ENCODE measurements at places on chromosomes 1 and 21. TPM values are rescaled to one million over a fixed set of nuclear protein-coding genes. Genes with fewer than 3 reads are reported as not detected.

GRCh38 chr1:19754482-19754881, 45.2 kb downstream of the TMCO4 start:
- DNase-seq, result no peak

- DNase-seq, result no peak
These were observed 146.0 kb upstream of the KIAA0040 start for GRCh38 chr1:175338387-175339135.

VAMP4 gene
- total RNA-seq, result 3.4 TPM

PMVK gene
- 13.2 TPM for total RNA-seq

DNA sequence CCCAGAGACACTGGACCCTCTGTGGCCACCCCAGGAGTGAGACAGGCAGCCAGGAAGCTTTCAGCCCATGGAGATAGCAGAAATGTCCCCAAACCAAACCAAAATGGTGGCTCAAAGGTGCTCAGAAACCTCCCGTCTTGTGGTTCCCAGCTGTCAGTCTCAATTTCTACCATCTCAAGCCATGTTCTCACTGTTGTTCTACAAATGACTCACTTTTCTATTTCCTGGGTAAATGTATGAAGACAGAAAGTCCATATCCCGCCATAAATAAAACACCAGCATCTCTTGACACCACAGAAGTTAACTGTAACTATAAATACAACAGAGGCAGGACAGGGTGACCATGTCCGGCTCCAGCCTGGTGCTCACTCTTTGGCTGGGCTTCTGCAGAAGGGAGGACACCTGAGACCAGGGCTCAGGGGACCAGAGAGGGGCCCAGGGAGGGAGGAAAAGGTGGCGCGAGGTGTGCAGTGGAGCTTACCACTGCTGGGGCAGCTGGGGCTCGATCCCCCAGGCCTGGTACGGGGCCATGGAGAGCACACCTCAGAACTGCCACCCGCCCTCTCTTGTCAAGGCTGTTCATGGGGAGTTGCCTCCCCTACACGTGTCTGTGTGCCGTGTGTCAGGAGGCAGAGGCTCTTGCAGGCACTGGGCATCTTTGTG, 43.6 kb downstream of the EPHB2 start:
- no peak for DNase-seq

TFAP2E gene
- total RNA-seq, result 1.0 TPM

- no peak for DNase-seq
These were observed 7.3 kb downstream of the PATJ start for GRCh38 chr1:61749574-61749973.

DNA sequence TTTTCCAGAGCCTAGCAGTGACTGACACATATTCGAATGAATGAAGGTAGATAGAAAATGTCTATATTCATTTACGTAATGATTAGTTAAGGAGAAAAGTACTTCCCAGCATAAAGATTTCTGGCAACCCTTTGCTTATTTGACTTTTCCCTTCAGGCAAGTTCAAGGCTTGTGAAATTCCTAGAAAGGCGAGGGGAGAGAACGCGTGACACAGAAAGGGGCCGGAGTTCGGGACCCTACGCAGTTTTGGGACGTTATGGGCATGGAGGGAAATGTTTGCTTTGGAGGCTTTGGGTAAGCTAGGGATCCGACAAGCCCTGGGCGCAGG, 472 bp upstream of the USP25 start:
- DNase-seq, result no peak

GRCh38 chr1:31064111-31064717, 1.3 kb downstream of the PUM1 start:
- DNase-seq, result no peak

ADCY10 gene
- total RNA-seq, result not detected

DNA sequence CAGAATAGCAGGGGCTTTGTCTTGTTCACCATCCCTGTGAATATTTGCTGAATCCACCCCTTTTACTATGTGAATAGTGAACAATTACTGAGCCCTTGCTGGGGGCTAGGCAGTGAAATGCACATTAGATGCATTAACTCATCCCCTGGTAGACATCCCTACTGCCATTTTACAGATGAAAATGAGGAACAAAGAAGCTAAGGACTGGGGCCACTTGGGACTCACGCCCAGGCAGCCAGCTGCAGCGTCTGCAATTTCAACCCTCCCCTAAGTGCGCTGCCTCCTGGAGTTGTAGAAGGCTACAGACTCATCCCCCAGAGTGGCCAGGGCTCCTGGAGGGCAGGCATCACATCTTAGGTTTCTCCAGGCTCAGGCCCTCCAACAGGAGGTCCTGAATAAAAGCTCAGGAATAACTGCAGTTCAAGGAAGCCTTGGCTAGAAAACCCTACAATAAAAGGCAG, 31.6 kb downstream of the CAPZB start:
- DNase-seq, result no peak

DNA sequence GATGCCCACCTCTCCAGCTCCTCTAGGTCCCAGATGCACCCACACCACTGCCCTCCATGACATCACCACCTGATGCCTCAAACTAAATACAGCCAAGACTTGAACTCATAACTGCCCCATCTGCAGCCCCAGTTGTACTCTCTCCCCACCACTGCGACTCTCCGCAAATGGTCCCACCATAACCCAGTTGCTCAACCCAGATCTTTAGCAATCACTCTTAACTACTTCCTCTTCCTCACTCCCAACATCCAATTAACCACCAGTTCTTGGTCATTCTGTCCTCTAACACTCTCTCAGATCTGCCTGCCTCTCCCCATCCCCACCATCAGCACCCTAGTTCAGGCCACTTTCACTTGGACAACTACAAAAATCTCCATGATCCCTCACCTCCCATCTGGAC, 36.8 kb upstream of the PLA2G2C start:
- no peak for DNase-seq

LCE1C gene
- total RNA-seq, result not detected

GUCA2A gene
- not detected for total RNA-seq

OR6N1 gene
- not detected for total RNA-seq

DNA sequence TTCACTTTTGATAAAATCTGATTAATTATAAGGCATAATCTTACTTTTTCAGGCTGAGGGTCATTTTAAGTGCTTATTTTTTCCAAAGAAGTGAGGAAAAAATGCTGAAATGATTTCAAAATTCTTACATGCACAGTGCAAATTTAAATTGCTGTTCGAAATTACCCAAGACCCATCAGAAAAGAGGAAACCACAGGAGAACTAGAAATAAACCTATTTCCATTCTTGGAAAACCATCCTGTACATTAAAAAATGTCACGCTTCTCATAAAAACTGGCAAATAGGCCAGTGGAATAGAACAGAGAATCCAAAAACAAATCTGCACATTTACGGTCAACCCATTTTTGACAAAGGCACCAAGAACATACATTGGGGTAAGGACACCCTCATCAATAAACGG, 414.9 kb downstream of the SMYD3 start:
- DNase-seq, result no peak

GRCh38 chr21:37061926-37062592, 10.8 kb downstream of the PIGP start:
- no peak for DNase-seq

ASCL5 gene
- not detected for total RNA-seq

TBX19 gene
- 0.29 TPM for total RNA-seq

- DNase-seq, result no peak
These were observed 33.6 kb downstream of the TYW3 start for GRCh38 chr1:74766579-74766978.

DNA sequence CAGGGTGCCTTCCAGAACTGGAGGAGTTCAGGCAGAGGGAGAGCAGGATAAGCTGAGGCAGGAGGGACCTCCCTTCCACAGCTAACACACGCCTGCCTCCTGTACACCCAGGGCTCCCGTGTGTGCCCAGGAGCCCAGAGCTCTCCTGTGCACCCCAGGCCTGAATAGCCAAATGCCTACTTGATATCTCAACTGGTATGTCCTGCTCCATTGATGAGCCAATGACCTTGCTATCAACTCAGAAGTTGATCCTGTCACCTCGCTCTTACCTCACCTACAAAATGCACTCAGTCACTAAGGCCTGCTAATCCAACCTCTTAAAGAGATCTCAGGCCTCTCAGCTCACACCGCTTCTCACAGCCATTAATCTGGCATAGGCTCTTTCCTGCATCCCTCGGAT, 7.1 kb downstream of the ECHDC2 start:
- DNase-seq, result no peak

RNF11 gene
- 54.5 TPM for total RNA-seq

- DNase-seq, result no peak
These were observed 3.2 kb downstream of the CGN start for GRCh38 chr1:151514366-151514765.
